NCI-H226 (cell line): ENCODE measurements at places on chromosomes 4 and X.

DNA sequence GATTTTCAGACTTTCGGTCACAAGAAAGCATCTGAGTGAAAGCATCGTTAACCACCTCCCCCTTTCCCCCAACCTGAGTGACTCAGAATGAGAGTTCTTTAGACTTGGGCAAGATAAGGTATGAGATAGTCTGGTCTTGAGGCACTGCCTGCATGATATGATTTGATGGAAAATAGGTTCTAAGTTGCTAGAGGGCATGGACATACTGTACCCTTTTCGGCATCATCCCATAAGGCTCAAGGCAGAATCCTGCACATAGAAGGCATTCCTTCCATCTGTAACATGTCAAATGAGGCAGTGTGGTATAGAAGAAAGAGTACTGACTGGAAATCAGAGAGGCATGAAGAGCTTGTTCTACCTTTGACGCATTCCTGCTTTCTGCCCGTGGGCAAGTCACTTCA, 16.8 kb upstream of the AMOT start:
- DNase-seq = no peak

DNA sequence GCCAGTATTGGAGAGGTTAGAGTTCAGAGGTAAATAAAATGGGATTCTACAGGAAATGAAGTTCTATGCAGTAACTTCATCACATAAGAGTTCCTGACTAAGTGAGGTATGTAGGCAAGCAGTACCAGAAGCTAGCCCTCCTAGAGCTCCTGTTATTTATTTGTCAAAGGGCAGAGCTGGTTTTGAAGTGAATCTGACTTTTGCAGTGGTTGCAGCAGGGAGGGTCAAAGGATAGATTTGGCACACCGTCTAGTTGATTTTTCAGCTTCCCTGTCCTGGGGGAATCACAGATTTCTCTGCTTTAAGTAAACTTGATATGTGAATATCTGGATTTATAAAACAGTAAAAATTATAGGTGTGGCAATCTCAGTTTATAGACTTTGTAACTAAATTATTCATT, 130.7 kb downstream of the IL1RAPL2 start:
- no peak for DNase-seq

DNA sequence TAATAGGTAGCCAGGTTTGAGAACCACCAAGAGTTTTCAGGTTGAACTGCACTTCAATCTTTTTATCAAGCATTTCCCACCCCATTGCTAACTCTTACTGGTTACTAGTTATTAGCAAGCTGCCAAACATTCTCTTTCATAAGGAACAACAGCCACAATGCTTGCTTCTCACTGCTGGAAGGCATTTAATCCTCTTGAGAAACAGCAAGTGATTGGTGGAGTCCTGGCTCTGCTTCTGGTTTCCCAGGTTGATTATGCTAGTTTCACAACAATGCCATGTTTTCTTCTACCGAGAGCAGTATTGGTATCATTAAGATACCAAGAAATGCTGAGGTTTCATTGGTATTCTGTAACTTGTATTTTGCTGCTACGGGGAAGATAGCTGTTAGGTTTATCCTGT, 32.2 kb upstream of the TXLNG start:
- DNase-seq = no peak

- DNase-seq = no peak
Observed at GRCh38 chr4:183721207-183722081, 62.4 kb downstream of the TRAPPC11 start.

DNA sequence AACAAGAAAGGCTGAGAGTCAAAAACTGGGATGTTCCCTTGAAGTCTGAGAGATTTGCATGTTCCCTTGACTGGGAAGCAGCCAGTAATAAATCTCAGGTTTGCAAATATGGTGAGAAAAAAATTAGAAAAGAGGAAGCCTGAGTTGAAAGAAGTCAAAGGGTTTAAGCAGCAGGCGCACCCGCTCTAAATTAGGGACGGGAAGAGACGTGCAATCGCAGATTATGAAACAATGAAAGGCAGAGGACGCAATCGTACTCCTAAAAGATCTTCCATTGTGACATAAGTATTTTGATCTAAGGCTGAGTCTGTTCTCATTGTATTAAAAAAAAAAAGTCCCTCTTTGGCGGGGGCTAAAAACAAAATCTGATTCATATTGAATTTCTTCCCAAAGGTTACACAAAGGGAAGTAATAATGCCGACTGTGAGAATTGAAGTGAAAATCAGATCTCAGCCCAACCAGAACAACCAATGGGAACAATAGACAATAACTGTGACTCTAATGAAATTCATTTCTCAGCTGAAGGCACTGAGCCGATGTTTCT, 28.2 kb downstream of the SAT1 start:
- no peak for DNase-seq
